ENCODE measurements at places on chromosomes 4 and X. TPM values are rescaled to one million over a fixed set of nuclear protein-coding genes. Genes with fewer than 3 reads are reported as not detected.

The OTOP1 gene
- total RNA-seq = not detected

DNA sequence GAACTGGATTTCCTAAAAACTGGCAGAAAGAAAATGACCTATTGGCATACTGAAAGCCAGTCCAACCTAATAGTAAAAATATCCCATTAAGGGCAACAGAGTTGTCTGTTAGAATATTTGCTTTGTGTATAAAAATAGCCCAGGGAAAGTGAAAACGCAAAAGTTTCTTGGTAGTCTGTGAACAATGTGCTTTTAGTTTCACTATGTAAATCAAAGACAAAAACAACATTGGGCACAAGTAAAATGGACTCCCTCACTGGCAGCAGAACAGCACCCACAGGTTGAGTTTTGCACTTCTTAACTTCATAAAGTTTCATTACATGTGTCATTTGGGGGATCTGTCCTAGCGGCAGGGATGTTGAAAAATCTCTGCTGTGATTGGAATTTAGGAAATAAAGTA is 4.3 kb upstream of the FGG start:
- no peak for DNase-seq

GRCh38 chrX:93673869-93674271 is at the start of gene FAM133A:
FAM133A (plus strand) TSS chrX:93674206; CDS start chrX:93709420, 35,214 bp downstream.
- no peak for DNase-seq

The SLC7A11 gene
- total RNA-seq = 0.54 TPM

GRCh38 chr4:126023896-126024295 is 709.1 kb downstream of the FAT4 start:
- DNase-seq = no peak

GRCh38 chr4:153969542-153969941 is 180.7 kb upstream of the SFRP2 start:
- no peak for DNase-seq

DNA sequence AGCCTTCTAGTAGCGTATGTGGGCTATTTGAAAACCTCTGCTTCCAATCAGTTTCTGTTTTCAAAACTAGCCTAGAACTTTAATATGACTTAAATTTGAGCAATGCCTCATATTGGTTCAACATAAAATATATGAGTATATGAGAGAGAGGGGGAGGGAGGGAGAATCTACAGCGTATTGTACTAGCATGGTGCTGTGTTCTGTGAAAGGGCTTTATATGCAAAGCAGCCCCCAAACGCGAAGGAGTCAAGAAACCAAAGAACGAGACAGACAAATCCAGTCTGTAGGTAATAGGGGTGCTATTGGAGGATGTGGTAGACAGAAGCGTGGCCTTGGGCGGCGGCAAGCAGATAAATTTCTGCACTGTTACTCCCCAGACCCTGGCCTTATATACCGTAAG is 784 bp upstream of the ANXA5 start:
- no peak for DNase-seq

The PNMA5 gene
- not detected for total RNA-seq

- DNase-seq = no peak
Observed at GRCh38 chr4:136124251-136124745, 1408.0 kb downstream of the PCDH18 start.

The SH2D1A gene
- 24.6 TPM for total RNA-seq

GRCh38 chr4:164783976-164784375 is 30.0 kb downstream of the SMIM31 start:
- no peak for DNase-seq

The PITX2 gene
- total RNA-seq = not detected

The GABRG1 gene
- total RNA-seq = not detected

DNA sequence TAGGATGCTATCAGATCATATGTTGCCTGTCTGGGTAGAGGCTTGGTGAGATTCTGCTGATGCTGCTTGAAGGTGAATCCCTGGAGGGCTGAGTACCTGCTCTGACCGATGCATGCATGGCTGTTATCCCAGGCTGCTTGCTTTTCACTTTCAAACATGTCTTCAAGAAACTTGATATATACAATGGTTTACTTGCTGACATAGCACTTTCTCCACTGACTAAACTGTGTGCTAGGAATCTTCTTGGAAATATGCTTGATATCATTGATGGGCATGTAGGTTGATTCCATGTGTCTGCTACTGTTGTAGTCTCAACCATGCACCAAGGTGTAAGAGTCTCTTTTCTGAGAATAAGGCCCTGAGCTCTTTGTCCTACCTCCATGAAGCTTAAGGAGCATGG is 79.6 kb upstream of the WDR1 start:
- no peak for DNase-seq

GRCh38 chrX:101386542-101386885 is 523 bp upstream of the BTK start:
- no peak for DNase-seq

The SPANXN4 gene
- total RNA-seq = not detected

The TLR3 gene
- 1.5 TPM for total RNA-seq

The FAM184B gene
- not detected for total RNA-seq

The TCEAL6 gene
- not detected for total RNA-seq

The HPGD gene
- total RNA-seq = 5.5 TPM

DNA sequence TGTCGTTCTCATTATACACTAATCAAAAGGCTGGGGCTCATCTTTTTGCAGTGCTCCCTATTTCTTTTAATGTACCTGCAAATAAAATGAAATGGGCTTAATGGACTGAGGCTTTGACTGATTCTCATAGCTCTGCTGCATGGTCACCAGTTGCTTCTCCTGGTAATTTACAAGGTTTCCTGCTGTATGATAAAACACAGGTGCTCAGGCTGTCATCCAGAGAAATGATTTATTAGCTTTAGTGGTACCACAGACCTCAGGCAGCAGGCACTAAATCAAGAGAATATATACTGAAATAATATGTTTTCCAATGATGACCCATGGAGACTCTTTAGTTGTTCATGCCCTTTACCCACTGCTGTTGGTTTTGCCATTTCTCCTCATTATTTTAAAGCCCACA is 137.7 kb downstream of the C4orf33 start:
- DNase-seq = no peak

DNA sequence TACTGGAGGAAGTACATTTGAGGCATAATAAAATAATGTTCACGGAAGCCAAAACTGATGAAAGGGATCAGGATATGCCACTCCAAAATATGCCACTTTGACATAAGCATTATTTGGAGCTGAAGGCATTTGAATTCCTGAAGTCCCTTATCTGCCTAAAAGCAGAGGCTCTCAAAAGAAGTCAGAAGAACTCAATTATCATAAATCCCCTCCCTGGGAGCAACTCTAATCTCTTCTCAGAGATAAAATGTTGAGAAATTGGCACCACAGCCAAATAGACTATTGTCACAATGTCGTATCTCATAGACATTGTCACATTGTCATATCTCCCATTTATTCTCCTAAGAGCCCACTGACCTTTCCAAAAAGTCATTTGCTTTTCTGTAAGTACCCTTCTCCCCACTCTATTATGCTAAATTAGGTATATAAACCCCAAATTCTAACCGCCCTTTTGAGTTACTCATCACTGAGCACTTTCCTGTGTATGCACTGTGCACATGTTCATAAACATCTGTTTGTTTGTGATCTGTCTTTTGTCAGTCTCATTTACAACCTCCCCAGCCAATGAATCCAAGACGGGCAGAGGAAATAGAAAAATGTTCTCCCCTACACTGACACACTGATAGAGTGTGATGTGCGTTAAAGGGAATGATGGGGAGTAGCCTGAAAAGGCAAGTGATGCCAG is 78.5 kb upstream of the NAF1 start:
- DNase-seq = no peak

DNA sequence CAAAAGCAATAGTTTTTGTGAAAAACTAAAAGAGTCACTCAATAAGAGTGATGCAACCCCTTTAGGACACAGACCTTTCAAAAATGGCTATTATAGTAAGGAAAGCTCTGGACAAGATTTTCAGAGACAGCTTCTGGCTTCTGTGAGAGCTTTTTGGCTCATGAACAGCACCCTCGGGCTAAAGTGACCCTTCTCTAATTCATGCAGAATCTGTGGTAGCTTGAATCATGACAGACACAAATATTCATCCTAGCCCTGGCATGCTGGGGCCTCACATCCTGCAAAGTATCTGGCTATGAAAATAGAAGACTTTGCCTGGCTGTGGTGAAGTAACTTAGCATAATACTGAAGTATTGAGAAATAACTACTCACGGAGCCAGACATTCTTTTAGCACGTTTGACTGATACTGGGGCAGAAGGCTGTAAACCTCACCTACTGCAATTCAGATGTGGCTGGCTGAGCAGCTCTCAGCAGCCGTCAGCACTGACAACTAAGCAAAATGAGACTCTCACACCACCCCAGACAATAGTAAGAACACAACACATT is 327.3 kb downstream of the MAPK10 start:
- no peak for DNase-seq

The MAOB gene
- total RNA-seq = not detected

DNA sequence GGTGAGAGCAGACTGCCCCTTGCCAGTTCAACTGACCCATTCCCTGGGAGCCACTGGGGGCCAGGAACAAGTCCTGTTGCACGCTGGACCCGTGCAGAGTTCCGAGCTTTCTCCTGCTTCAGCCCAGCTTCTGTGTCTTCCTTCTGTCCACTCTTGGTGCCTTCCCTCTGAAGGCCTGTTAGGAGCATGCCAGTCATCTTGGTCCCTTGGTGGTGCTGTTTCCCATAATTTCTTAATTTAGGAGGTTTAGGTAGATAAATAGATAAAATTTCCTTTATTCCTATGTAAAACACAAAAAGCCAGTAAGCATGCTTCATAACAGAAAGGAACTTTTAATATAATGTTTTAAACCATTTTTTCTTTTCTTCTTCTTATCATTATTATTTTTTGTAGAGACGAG is 672.7 kb downstream of the CCSER1 start:
- DNase-seq = no peak

The CDKL2 gene
- total RNA-seq = 0.22 TPM

The SLC9B1 gene
- 1.4 TPM for total RNA-seq

The SLC49A3 gene
- 0.86 TPM for total RNA-seq

The TMEM128 gene
- 10.0 TPM for total RNA-seq

- no peak for DNase-seq
Observed at GRCh38 chr4:17103231-17103630, 204.8 kb upstream of the LDB2 start.

GRCh38 chr4:1255699-1256098 is 6.8 kb upstream of the CTBP1 start:
- no peak for DNase-seq

The ARSJ gene
- total RNA-seq = not detected

DNA sequence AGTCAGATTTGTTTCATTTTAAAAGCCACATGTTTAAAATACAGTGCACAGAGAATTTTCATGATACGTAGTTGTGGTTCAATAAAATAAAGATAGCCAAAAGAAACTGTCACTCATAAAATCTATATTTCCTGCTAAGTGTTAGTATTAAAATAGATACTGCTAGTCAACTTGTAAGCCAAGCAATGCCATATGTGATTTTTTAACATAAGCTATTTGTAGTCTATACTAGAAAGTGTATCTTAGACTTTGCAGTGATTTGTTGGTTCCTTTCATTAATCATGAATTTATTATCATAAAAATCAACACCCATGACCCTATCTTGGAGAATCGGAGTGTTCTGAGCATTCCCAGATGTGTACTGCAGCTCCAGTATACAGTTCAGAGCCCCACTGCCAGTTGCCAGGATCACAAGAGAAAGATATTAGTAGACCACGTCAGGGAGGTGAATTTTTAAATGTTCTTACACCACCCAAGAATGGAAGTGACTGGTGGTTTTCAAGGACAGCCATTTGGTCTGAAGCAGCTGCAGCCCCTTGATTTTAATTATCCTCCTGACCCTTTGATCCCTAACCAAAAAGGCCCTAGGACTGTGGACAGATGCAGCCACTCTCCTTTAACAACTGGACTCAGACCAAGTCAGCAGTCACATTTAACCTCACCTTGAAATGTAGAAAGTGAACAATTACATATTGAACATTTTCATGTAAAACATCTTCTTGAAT is 163.1 kb downstream of the PALLD start:
- DNase-seq = no peak

The NLGN3 gene
- total RNA-seq = 3.0 TPM

DNA sequence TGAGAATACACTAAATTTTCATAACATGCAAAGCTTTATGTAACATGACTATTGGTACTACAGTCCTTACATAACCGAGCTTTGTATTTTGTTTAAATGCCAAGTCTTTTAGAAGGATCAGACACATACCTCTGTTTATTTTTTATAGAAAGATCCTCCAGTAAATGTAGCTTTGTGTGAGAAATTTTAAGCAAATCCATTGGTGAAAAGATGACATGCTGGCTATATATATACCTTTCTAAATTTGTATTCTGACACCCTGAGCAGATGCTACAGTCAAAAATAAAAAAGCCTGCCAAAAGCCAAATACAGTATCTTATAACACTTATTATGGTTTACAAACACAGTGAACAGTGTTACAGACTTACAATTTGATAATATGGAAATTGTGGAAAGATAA is at the start of gene YIPF7:
Gene YIPF7 (minus strand): TSS at position 201 of the 400 bp plus-strand sequence. CDS start 1,525 bp downstream, outside the sequence.
- DNase-seq = no peak

DNA sequence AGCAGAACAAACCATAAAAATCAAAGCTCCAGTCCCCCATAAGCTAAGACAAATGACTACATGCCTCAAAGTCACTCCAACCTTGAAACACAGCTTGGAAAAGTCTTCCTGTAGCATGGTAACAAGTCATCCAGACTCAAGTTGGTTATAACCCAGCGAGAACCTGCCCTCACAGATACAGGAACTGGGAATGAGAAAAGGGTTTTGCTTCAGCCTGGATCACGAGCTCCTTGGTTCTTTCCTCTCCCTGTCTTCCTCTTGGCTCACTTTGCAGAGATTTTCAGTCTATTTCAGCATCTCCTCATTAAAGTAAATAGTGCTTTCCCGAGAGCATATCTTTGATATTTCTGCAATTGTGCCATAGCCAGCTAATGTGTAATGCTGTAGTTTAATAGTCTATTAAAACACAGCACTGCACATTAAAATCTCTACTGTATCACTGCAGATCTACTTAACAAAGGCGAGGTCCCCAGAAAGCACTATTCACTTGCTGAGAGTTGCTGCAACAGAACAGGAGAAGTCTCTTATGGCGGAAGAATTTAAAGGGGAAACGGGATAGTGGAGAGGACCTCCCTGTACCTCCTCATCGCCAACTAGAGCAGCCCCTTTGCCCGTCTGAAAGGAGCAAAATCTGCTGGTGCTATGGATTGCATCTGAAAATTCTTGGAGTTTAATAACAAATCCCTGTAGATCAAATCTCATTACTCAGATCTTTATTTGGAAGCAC is 249.3 kb upstream of the GATB start:
- DNase-seq = no peak

The TENM3 gene
- total RNA-seq = not detected

GRCh38 chr4:102781570-102781969 is 20.8 kb upstream of the MANBA start:
- DNase-seq = no peak

DNA sequence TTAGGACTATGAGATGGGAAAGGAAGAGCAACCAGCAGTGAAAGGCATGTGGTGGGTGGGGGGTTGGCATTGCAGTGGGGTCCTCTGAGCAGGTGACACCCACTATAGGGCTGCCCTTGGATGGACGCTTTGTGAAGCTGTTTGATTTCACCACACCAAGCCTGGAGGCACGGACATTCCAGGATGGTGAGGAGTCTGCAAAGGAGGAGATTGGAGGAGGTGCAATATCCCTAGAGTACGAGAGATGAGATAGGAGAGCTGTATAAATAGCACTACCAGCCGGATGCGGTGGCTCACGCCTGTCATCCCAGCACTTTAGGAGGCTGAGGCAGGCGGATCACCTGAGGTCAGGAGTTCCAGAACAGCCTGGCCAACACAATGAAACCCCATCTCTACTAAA is 42.3 kb downstream of the SHOX start:
- no peak for DNase-seq
